ENCODE measurements at places on chromosomes 11 and 22.
A peak's percentile ranks its signal among the peaks of the same experiment; 100 is the strongest.

- DNase-seq, result no peak
These were observed 3.9 kb upstream of the OR4C6 start for GRCh38 chr11:55658031-55658573.

- DNase-seq, result no peak
These were observed 812.9 kb downstream of the JRKL start for GRCh38 chr11:97202613-97203292.

GRCh38 chr11:127249576-127249975 is 249.0 kb upstream of the KIRREL3 start:
- no peak for DNase-seq

- no peak for DNase-seq
These were observed 47.4 kb downstream of the PKNOX2 start for GRCh38 chr11:125211948-125212340.

DNA sequence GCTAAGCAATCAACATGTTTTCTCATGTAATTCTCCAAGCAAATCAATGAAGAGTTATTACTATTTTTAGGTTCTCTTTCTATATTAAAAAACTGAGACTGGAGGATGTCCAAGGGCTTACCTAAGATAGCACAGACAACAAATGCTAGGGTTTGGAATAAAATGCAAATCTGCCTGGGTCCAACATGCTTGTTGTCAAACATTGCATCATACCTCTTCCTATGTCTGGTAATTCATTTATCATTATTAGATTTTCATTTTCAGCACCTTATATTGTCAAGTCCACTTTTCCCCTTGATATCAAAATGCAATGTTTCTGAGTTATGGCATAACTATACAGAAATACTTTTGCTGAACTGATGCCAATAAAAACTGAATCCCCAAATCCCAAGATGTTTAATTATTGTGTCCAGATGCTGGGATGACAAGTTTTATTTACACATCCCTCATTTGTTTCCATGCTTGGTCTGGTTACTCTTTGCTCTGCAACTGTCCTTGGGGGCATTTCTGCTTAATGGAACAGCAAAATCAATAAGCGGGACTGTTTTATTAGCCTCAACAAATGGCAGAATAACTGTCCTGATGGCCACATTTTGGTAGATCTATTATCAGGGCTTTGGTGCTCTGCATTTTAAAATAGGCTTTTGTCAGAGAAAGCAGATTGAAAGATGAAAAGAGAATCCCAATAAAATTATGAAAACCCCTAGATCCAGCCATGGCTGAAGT is 86.0 kb downstream of the C11orf87 start:
- DNase-seq, result no peak

GRCh38 chr11:66987158-66987620 is 12.1 kb downstream of the C11orf86 start:
- no peak for DNase-seq

DNA sequence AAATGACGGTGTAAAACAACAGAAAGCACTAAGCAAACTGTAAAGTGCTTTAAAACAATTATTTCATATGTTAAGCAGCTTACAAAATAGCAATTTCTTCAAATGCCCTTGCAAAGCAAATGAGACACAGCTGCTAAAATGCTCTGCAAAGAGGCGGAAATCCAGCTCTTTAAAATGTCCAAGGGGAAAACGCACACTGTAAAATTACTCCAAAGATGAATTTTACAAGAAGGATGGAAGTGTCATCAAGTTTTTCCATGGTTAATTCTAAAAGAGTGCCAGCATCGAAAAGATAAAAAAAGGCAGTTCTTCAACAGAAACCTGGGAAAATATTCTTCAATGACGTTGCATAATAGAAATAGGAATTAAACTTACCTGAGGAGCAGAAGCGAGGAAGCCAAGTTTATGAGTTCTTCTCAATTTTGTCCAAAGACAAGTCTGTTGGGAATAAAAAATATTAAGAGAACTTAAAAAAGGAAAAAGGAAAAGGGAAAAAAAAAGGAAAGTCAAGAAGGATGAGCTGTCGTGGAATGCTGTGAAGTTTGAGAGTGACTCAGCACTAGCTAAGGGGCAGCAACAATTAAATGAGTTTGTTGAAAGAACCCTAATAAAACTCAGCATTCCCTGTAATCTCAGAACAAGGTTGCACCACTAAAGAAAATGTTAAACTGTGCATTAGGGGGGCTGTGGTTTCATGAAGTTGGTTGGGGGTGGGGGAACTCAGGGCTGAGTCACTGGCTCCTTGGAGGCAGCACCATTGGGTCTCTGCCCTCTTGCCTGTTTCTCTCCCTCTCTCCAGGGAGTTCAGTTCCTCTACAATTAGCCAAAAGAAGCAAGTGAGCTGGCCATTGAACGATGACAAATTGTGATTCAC is 64.2 kb upstream of the BLID start:
- no peak for DNase-seq

- no peak for DNase-seq
These were observed 858.7 kb upstream of the CHORDC1 start for GRCh38 chr11:91081440-91082043.

- DNase-seq, result no peak
These were observed 15.5 kb upstream of the C22orf39 start for GRCh38 chr22:19463008-19463407.

- no peak for DNase-seq
These were observed 97.6 kb upstream of the HSD17B12 start for GRCh38 chr11:43582863-43583462.

DNA sequence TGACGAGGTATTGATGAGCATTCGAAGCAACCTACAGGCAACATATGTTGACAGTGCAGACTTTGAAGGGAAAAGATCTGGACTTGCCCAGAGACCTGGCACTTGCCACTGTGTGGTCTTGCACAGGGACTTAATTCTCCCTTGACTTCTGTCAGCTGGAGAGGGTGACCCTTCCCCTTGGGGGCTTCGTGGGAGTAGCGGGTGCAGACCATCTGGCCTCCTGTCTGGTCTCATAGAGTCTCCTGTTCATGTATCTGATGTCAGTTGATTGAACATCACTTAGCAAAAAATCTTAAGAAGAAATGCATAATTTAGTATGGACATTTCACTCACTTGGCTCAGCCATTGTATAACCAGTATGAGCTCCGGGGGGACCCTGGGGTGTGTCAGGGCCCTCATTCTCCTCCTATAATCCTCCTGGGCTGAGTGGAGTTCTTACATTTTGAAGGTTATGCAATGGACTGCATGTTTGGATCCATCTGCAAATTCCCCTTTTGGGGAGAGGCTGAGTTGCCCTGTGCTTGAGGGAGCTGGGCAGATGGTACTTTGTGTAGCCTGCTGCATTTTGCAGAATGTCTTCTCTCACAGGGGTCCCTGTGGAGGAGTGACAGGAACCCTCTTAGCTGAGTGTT is 13.0 kb downstream of the BCR start:
- DNase-seq, result no peak

DNA sequence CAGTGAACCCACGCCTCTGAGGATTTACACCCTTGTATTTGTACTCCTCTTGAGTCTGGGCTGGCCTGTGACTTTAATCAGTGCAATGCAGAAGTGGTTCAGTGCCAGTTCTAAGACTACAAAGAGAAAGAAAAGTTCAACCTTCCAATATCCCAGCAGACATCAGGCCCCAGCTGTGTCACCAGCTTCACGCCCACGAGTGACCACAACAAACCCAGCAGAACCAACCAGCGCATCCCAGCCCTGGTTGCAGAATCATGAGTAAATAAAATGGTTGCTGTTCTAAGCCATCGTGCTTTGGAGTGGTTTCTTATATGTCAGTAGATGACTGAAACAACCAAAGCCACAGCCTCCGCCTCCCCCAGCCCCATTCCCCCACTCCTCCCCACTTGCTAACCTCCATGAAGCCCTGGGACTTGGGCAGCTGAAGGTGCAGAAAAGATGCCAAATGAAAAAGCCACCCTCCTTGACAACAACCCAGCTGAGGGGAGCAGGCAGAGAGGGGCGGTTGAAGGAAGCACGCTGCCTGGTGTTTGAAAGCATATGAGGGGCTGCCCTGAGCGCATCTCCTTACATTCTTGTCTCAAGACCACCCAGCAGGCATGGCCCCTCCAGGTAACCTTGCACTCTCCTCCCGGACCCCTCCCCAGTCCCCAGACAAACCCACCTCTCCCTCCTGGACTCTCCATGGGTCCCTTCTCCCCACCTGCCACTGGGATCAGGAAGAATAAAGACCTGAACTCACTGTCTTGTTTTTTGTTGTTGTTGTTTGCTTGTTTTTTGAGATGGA is 20.9 kb downstream of the TSKU start:
- no peak for DNase-seq

GRCh38 chr11:17738151-17738973 is 3.8 kb downstream of the KCNC1 start:
- no peak for DNase-seq

- DNase-seq, result no peak
These were observed 28.4 kb downstream of the RNF169 start for GRCh38 chr11:74777038-74777437.

- DNase-seq, result peak; percentile 63
These were observed 579 bp upstream of the RASD2 start for GRCh38 chr22:35539910-35540594.

- DNase-seq, result no peak
These were observed at the start of gene MRGPRF for GRCh38 chr11:69013009-69013951. MRGPRF (minus strand) TSS chr11:69013246; CDS start chr11:69009901, 3,345 bp downstream.

DNA sequence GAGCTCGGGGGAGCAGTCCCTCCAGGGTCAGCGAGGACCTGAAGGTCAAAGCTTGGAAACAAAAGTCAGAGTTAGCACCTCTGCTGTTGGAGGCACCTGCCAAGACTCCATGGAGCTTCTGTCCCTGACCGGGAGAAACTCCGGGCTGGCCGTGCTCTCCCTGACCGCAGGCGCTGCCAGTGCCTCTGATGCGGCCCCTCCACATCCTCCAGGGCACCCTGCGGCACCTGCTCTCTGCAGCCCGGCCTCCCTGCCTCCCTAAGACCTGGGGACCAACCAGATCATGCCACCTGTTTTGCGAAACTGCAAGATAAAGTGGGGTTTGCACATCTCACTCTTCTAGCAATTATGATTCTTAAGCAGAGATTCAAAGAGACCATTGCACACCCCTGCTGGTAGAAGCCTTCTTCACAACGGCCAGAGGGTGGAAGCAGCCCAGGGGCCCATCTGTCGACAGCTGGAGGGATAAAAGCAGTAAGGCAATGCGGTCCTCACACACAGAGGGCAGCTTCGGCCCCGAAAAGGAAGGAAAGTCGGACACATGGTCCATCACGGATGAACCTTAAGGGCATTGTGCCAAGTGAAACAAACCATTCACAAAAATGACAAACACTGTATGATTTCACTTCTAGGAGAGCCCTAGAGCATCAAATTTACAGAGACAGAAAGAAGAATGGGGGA is 477.1 kb downstream of the BRD1 start:
- no peak for DNase-seq

GRCh38 chr11:61281581-61282250 is 13.4 kb downstream of the VWCE start:
- no peak for DNase-seq

GRCh38 chr11:57763568-57763967 is 2.0 kb downstream of the CTNND1 start:
- DNase-seq, result no peak

- DNase-seq, result no peak
These were observed 236.3 kb upstream of the ZC3H12C start for GRCh38 chr11:109856928-109857327.

DNA sequence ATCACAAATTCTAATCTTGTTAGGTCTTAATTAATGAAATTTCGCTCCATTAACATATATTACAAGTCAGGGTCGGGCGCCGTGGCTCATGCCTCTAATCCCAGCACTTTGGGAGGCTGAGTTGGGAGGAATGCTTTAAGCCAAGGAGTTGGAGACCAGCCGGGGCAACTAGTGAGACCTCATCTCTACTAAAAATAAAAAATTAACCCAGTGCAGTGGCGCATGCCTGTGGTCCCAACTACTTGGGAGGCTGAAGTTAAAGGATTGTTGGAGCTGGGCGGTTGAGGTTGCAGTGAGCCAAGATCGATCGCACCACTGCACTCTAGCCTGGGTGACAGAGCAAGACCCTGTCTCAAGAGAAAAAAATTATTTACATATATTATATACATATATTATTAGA is 1.9 kb downstream of the TMA7B start:
- no peak for DNase-seq

DNA sequence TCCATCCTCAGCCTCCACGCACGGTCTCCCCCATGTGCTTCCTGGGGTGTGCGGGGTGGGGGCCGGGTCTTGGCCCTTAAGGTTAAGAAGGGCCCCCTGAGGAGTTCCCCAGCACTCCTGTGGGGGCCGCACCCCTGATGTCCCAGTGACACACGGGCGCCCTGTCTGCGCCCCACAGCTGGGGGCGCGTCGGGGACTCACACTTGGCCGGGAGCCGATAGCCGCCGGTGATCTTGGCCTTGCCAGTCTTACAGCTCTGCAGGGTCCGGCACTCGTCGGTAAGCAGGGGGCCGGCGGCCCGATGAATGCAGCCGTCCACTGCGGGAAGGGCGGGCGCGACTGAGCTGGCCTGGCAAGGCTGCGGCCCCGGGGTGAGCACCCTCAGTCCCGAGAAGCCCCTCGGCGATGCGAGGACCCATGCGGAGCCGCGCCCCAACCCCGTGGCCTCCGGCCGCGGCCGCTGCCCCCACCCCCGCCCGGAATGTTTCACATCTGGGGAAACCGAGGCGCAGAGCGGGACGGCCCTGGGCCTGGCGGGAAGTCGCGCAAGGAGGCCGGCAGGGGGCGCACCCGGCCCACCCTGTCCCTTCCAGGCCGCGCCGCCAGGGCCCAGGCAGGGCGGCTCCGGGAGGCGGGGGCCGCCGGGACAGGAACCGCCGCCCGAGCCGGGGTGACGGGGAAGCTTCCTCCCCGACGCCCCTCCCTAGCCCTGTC is 13.9 kb downstream of the OTUB1 start:
- peak; percentile 77 for DNase-seq

GRCh38 chr22:45358127-45358526 is 48.4 kb downstream of the FAM118A start:
- DNase-seq, result no peak

- no peak for DNase-seq
These were observed 397.1 kb downstream of the TBC1D22A start for GRCh38 chr22:47159592-47159991.

- DNase-seq, result no peak
These were observed 31.2 kb upstream of the SLC5A4 start for GRCh38 chr22:32286290-32286840.

GRCh38 chr22:22818861-22819855 is 68.5 kb upstream of the IGLL5 start:
- no peak for DNase-seq

DNA sequence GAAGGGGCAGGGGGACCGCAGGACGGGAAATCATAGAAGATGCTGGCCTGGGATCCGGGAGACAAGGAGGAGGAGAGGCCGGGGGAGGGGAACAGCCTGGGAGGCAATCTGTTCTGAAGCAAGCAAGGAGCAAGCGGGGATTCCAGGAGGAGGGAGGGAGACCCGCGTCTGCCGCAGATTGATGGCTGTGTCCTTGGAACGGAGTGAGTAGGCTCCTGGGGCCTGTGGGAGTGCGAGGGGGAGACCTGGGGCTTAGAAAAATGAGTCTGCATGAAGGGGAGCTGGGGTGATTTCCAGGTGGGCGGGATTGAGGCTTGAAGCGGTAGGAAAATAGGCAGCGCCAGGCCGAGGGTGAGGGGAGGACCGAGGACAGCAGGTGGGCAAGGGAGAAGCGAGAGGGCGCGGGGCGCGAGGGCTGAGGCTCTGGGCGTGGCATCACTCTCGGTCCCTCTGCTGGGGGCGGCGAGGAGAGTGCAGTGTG is 1.6 kb upstream of the LRRC55 start:
- no peak for DNase-seq

- no peak for DNase-seq
These were observed 41.4 kb downstream of the MED15 start for GRCh38 chr22:20548806-20549205.

Measured in CD4-positive, alpha-beta T cell treated with Interferon gamma for 1 hour (primary cell).